ENCODE measurements at places on chromosomes 13 and 19.

DNA sequence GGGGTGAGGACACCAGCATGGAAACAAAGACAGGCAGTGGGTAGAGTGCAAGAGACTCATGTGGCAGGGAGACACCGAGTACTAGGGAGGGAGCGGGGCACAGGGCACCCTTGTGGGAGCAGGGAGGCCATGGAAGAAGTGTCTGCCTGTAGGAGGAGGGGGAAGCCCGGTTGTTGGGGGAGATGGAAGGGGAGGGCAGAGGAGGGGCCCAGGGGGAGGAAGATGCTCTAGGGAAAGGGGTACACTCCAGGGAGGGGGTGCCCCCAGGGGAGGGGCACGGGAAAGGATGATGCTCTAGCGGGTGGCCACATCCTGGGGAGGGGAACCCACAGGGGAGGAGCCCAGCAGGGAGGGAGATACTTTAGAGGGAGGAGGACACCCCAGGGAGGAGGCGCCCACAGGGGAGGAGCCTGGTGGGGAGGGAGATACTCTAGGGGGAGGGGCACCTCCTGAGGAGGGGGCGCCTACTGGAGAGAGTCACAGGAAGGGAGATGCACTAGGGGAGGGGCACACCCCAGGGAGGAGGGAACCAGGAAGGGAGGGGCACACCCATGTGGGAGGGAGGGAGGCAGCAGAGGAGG is 24.9 kb downstream of the CPAMD8 start:
- DNase-seq = no peak

DNA sequence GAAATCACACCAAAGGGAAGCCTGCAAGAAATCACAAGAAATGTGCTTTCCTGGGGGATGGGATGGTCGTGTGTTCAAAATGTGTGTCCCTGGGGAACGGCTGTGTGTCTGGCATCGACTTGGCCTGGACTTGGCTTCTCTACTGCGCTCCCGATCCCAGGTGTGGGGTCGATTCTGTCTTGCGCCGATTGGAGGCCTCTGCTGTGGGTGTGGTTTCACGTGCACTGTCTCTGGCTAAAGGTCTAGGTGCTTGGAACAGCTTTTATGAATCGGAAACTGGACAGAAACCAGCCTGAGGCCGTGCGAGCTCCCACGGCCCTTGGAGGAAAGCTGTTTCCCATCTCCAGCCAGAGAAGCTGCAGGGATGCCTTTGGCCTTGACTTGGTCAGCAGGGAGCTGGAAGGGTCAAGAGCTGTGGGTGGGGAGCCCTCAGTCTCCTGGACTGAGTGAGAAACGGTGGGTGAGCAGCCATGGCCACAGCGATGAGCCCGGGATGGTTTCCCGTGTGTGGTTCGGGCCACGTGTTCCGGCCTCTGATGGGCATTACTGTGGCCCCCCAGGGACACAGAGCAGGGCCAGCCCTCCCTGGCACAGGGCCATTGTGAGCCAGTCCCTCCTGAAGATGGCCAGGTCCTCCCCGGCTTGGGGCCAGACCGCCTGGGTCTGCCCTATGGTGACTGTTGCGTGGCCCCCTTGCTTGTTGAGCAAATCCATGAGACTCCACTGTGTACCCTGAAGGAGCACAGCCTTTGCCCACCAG is 29.7 kb downstream of the MCF2L start:
- no peak for DNase-seq

DNA sequence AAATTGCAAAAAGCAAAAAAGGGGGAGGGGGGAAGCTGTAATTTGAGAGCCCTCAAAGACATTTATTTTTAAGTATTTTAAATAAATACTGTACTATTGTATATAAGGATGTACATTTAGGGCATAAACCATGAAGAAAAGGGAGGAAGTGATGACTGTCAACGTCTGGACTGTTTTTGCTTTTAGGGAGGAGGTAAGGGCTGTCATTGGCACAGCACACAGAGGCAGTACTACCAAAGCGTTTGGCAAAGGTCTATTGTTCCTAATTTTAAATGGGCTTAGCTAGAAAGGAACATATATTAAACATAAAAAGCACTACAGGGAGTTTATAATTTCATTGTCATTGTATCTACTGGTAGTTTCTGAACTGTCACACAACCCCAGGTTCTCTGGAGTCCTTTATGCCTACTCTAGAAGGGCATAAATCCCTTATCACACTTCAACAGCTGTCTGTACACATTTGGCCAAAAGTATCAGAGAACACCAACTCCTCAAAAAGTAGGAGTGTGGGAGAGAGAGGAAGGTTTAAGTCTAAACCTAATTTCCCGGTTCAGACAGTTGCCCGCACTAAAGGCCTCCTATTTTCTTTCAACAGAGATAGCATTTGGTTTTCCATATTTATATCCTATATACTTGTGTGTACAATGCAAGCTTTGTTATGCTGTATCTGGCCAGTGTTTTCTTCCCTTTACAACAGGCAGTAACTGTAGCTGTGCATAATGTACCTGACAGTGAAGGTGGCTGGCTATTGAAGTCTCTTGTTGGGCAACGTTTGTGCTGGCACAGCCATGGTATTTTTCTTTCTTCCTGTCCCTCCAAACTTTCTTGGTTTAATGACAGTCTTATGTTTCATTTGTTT is 406.2 kb downstream of the KLF5 start:
- no peak for DNase-seq

DNA sequence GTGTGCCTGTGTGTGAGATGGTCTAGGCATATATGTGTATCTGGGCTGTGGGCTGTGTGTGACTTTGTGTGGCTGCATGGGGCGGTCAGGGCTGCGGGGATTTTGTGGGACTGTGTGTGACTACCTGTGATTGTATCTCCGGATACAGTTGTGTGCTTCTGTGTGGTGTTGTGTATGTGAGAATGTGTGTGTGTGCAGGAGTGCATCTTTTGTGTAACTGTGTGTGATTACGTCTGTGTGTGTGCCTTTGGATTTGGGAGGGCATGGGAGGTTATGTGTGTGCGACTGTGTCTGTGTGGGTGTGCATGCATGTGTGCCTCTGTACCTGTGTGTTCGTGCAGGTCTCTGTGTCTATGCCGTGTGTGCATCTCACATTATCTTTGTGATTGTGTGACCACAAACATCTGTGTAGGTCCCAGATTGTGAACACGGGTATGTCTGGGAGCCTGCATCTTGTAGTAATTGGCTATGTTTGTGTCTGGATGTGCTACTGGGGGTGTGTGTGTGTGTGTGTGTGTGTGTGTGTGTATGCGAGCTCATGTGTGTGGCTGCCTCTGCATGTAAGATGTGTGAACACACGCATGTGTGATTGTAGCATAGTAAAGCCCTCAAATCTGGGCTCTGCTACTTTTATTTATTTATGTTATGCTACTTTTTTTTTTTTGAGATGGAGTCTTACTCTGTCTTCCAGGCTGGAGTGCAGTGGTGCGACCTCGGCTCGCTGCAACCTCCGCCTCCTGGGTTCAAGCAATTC is 7.6 kb downstream of the EHD2 start:
- no peak for DNase-seq

- peak; percentile 89 for DNase-seq
Measured at GRCh38 chr19:17468302-17469091, 1.8 kb upstream of the SLC27A1 start.

GRCh38 chr19:15635016-15635805 is 5.5 kb upstream of the CYP4F3 start:
- no peak for DNase-seq

- no peak for DNase-seq
Measured at GRCh38 chr19:289651-290371, 1.4 kb downstream of the PLPP2 start.

DNA sequence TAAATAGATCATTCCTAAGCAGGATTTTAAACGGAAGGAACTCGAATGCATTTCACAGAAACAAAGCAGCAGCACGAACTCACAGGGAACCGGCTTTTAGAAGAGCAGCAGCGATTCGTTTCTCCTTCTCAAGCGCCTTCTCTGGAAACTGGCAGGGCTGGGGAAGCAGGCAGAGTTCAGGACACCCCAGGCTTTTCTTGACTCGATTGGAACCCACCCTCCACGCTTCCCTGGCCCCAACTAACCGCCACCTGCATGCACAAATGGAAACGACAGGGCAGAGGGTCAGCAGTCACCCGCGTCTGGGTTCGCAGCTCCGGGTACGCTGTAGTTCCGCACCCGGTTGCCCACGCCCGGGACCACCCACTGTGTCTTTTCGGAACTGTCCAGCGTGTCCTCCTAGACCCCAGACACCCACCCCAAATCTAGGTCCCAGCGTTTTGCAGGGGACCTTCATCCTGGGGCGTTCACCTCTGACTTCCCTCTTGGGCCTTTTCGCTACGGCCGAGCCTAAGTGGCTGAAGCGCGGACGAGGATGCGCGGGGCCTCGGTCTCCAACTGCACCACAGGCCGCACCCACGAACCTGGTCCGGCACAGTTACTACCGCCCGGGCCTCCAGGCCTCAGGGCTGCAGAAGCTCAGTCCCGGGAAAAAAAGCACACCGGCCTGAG is 500 bp downstream of the ZFP30 start:
- DNase-seq = no peak
